Testis (tissue), 5 donors: ENCODE measurements at places on chromosomes 4 and X. TPM values are rescaled to one million over a fixed set of nuclear protein-coding genes. Genes with fewer than 3 reads are reported as not detected.

Gene HTR2C
- 0.12 TPM for total RNA-seq

Gene ZCCHC18
- 6.2 TPM for total RNA-seq

Gene SSX2
- not detected for total RNA-seq

Gene AFAP1
- total RNA-seq, result 23.1 TPM

Gene ARHGEF6
- total RNA-seq, result 5.7 TPM

Gene RAB28
- total RNA-seq, result 30.2 TPM

Gene KIT
- 15.2 TPM for total RNA-seq

Gene CHM
- total RNA-seq, result 21.9 TPM

Gene CLDN2
- not detected for total RNA-seq

DNA sequence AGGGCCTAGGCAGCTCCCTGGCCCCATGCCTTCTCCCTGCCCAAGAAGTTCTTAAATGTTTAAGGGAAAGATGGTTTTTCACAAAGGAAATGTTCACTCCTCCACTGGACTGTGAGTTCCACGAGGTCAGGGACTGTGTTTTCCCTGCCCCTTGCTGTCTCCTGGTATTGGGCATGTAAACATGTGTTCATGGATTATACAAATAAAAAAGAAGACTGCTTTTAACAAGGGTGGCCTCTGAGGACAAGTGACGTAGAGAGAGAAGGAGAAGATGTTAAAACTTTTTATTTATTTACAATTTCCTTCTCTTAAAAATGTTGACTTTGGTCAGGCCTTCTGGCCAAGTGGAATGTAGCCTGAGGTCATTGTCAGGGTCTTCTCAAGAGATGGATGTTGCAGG lies 66.0 kb downstream of the FHDC1 start:
- H3K36me3 ChIP-seq, result no peaks in the 10 kb centered on the region
- no peaks in the 10 kb centered on the region for H3K4me1 ChIP-seq
- no peak overlapping the region for H3K27ac ChIP-seq
- no peak for DNase-seq

- no peak overlapping the region for H3K27ac ChIP-seq
- no peak overlapping the region for H3K4me3 ChIP-seq
- no peaks in the 10 kb centered on the region for H3K4me1 ChIP-seq
- H3K27me3 ChIP-seq, result no peaks in the 10 kb centered on the region
Measured at GRCh38 chr4:174266416-174266815, 17.1 kb downstream of the FBXO8 start.

DNA sequence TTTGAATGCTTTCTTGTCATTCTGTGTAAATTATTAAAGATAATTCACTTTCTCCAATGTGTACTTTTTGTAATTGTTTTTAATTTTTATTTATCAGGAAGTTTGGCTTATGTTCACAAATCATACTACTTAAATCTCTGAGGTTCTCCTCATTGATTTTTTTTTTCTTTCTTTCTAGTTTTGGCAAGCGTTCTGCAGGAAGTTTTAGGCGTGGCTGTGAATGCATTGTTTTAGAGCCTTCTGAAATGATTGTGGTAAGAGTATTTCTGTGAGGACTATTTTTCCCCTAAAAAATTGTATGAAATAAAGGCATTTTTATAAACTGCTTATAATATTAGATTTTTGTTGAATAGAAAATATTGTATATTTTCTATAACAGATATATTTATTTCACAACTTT lies 135.8 kb downstream of the RAPGEF2 start:
- no peaks in the 10 kb centered on the region for H3K36me3 ChIP-seq
- no peak overlapping the region for H3K27ac ChIP-seq
- H3K27me3 ChIP-seq, result no peaks in the 10 kb centered on the region
- H3K4me1 ChIP-seq, result no peaks in the 10 kb centered on the region

GRCh38 chrX:118893923-118894322 lies 70.3 kb downstream of the ZCCHC12 start:
- no peaks in the 10 kb centered on the region for H3K36me3 ChIP-seq
- H3K4me3 ChIP-seq, result no peak overlapping the region
- DNase-seq, result no peak
- H3K4me1 ChIP-seq, result no peaks in the 10 kb centered on the region

DNA sequence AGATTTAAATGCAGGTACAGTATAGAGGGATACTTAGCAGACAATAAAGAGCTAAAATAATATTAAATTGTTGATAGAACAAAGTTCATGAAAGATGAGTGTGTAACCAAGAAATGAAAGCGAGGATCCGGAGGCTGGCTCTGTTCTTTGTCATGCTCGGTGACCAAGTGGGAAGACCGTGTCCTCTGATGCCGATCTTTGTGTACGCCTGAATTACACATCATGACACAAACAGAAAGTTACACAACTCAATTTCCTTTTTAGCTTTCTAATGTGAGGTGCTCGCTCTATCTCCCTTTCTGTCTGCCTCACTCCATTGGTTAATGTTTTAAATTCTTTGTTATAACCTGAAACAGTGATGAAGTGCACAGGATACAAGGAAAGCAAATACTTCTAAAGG lies 114.8 kb upstream of the NEIL3 start:
- H3K4me3 ChIP-seq, result no peak overlapping the region
- no peaks in the 10 kb centered on the region for H3K27me3 ChIP-seq
- H3K27ac ChIP-seq, result no peak overlapping the region
- no peak for DNase-seq
- H3K4me1 ChIP-seq, result no peaks in the 10 kb centered on the region
- no peaks in the 10 kb centered on the region for H3K36me3 ChIP-seq

DNA sequence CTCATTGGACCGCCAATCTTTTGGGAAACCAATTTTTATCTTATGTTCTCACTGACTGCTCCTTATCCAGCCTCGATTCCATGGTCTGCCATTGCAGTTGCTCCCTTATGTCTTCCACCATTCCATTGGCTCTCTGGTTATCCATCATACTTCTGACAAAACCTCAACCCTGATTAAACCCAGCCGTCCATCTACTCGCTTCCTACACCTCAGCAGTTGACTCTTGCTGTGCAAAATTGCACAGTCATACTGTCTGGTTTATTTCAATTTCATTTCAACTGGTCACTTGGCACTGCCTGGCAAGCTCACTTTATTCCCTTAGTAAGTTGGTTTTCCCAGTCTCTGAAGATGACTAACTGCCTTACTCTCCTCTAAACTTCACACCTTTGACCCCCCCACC lies 26.2 kb downstream of the ARL9 start:
- H3K36me3 ChIP-seq, result no peaks in the 10 kb centered on the region
- H3K27me3 ChIP-seq, result no peaks in the 10 kb centered on the region
- DNase-seq, result no peak
- peaks cover 9% of the 10 kb centered on the region for H3K4me1 ChIP-seq
- H3K27ac ChIP-seq, result no peak overlapping the region

DNA sequence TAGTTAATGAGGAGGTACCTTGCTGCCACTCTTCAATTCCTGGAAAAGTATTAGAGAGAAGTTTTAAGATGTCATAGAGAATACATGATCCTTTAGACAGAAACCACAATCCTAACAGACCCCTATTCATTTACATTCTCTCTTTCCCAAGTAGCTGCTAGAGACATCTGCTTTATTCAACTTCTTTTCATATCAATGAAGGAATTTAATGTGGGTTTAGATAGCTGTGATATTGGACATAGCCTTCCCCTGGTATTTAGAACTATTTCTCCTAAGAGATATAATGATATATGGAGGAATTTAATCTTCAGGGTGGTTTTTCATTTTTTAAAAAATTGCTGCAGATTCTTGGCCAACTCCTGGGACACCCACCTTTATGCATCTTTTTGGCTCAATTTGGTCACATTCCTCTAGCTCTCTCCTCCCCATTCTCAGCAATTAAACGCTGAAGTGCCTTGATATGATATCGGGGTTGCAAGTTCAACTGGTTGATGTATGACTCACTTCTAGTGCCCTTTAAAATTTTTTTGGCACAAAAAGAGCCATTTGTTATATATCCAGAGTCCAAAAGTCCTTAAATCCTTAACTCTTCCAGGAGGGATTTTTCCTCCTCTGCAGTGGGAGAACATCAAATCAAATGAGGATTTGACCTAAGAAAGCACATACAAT lies 57.6 kb downstream of the DOCK11 start:
- no peak overlapping the region for H3K27ac ChIP-seq
- no peaks in the 10 kb centered on the region for H3K4me1 ChIP-seq
- H3K4me3 ChIP-seq, result no peak overlapping the region
- no peak for DNase-seq

GRCh38 chrX:8981723-8982122 lies 52.2 kb downstream of the FAM9B start:
- H3K27ac ChIP-seq, result no peak overlapping the region
- H3K36me3 ChIP-seq, result no peaks in the 10 kb centered on the region
- no peak for DNase-seq

DNA sequence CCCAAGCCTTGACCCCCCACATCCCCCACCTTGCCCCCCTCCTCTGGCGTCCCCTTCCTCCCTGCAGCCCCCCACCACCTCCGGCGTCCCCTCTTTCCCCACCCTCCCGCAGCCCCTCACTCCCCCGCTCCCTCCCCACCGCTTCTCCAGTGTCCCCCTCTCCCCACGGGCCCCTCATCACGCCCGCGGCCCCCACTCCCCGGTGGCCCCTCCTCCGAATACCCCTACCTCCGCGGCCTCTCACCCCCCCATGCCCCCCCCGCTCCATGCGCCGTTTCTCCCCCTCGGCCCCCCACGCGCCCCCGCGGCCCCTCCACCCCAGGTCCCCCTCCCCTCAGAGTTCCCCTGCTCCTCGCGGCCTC lies 562 bp downstream of the RNF212 start:
- H3K36me3 ChIP-seq, result no peaks in the 10 kb centered on the region
- H3K4me1 ChIP-seq, result no peaks in the 10 kb centered on the region
- H3K27ac ChIP-seq, result no peak overlapping the region
- peak overlapping the region; percentile 57 for H3K4me3 ChIP-seq
- DNase-seq, result no peak

- H3K27me3 ChIP-seq, result no peaks in the 10 kb centered on the region
- H3K36me3 ChIP-seq, result no peaks in the 10 kb centered on the region
- peaks cover 4% of the 10 kb centered on the region for H3K4me1 ChIP-seq
- no peak overlapping the region for H3K4me3 ChIP-seq
- DNase-seq, result no peak
- H3K27ac ChIP-seq, result no peak overlapping the region
Measured at GRCh38 chr4:1469043-1469442, 62.8 kb upstream of the NKX1-1 start.

- H3K36me3 ChIP-seq, result no peaks in the 10 kb centered on the region
- H3K4me1 ChIP-seq, result no peaks in the 10 kb centered on the region
- H3K27me3 ChIP-seq, result no peaks in the 10 kb centered on the region
- no peak overlapping the region for H3K27ac ChIP-seq
Measured at GRCh38 chrX:107619885-107620322, 8.4 kb upstream of the PRPS1 start.

- H3K27ac ChIP-seq, result no peak overlapping the region
- H3K4me3 ChIP-seq, result no peak overlapping the region
- DNase-seq, result no peak
- no peaks in the 10 kb centered on the region for H3K4me1 ChIP-seq
Measured at GRCh38 chr4:76674983-76675382, 223.0 kb downstream of the SOWAHB start.

DNA sequence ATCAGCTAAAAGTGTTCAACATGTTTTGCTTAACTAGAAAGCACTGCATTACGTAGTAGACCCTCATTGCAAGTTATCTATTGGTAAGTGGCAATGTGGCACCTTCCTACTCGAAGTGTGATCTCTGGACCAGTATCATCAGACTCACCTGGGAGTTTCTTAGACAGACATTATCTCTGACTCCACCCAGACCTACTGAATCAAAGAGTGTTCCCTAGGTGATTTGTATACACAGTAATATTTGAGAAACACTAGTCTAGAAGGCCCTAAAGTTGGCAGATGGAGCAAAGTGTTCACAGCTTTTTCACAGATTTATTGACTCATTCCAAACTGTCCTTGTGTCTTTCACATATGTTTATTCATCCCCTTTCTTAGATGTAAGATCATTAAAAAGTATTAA lies 35.7 kb downstream of the SHROOM4 start:
- H3K4me3 ChIP-seq, result no peak overlapping the region
- no peaks in the 10 kb centered on the region for H3K4me1 ChIP-seq
- no peaks in the 10 kb centered on the region for H3K36me3 ChIP-seq

DNA sequence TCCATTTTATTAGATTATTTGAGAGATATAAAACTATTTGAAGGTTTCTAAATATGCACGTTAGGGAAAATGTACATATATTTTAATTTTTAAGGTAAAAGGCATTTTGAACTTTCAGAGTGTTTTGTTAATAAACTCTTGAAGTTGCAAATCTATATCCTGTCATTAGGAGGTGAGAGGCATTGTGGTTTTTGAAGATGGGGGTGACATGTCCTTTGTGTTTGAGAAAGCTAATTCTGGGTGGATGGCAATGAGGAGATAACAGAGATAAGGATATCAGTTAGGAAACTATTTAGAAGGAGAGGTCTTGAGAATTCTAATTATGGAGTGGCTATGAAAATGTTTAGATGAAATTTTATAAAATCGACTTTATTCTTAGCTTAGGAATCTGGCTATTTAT lies 6.1 kb downstream of the STIM2 start:
- H3K27me3 ChIP-seq, result no peaks in the 10 kb centered on the region
- H3K4me1 ChIP-seq, result peaks cover 12% of the 10 kb centered on the region
